ENCODE measurements at places on chromosomes 7 and 10. TPM values are rescaled to one million over a fixed set of nuclear protein-coding genes. Genes with fewer than 3 reads are reported as not detected.
A peak's percentile ranks its signal among the peaks of the same experiment; 100 is the strongest.

DNA sequence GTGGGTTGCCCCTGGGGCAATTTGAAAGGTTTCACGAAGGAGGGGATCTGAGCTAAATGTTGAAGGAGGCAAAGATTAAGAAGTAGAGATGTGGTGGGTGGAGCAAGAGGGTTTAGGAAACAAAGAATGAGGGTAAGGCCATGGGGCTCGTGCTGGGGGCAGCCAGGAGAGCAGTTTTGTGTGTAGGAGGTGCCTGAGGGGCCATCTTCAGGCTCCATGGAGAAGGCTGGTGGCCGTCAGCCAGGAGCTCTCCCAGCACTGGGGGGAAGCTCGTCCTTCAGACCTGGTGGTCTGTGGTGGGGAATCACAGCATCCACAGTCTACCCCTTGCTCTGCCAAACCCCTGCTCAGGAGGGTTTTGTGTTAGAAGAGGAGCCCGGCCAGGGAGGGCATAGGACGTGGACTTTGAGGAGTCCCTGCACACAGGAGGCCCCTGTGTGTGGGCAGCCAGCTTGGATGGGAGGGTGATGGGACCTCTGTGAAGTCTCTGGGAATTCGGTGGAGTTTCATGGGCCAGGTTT, 11.8 kb upstream of the CXCL12 start:
- no peak for DNase-seq

DNA sequence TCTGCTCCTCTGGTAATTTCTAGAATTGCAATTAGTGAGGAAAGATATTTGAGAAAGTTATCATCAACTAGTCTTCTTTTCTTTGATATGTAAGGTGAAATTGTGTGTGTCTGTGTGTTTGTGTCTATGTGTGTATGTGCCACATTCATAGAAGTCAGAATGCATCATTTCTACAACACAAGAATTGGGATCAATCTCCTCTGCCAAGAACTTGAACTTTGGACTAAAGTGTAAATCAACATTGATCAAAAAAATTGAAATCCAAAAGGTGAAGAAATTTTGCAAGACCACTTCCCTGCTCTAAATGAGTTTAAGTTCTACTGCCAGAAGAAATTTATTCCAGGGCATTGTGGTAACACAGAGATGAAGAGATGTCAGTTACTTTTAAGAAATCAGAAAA, 1072.8 kb downstream of the GRM8 start:
- no peak for DNase-seq

- DNase-seq: no peak
Measured at GRCh38 chr7:33946094-33946699, 40.9 kb downstream of the BMPER start.

- DNase-seq: no peak
Measured at GRCh38 chr7:40057292-40057691, 77.1 kb downstream of the MPLKIP start.

Gene CRPPA
- 10.1 TPM for total RNA-seq

DNA sequence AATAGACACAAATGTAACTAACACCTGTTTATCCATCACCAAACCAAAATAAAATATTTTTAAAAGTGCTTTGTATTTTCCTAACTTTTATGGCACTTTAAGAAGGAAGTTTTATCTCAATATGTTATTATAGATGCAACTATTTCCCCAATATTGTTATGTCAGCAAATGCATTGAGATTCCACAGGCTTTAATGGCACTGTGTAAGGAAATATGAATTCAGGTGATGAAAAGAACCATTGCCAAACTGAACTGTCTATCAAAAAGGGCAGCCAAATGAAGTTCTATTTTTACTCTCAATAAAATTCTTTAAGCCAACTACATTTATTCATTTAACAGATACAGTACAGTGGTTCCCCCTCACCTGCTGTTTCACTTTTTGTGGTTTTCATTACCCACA, 67.2 kb upstream of the OIT3 start:
- no peak for DNase-seq

Gene SEMA4G
- total RNA-seq: 3.2 TPM

- DNase-seq: no peak
Measured at GRCh38 chr10:61628151-61628874, 34.4 kb upstream of the CABCOCO1 start.

Gene CDHR3
- 0.66 TPM for total RNA-seq

DNA sequence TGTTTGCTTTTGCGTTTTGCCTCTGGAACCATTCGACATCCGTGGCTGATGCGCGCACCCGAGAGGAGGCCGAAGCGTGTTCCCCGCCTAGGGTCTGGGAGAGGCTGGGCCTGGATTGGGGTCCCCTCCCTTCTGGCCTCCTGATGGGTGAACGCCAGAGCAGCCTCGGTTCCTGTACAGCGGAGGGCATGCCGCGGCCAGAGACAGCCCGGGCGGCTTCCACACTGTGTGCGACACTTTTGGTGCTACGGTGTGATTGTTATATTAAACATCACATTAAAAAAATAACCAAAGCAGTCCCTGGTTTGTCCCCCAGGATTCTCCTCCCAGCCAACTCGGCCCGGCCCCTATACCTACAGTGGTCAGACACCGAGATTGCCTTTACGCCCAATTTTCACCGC, 3.7 kb upstream of the HOXA7 start:
- DNase-seq: peak; percentile 48

Gene CPA4
- 0.65 TPM for total RNA-seq

Gene MMRN2
- total RNA-seq: 39.3 TPM

Gene MET
- total RNA-seq: 8.4 TPM

Gene RAMP3
- 22.2 TPM for total RNA-seq

DNA sequence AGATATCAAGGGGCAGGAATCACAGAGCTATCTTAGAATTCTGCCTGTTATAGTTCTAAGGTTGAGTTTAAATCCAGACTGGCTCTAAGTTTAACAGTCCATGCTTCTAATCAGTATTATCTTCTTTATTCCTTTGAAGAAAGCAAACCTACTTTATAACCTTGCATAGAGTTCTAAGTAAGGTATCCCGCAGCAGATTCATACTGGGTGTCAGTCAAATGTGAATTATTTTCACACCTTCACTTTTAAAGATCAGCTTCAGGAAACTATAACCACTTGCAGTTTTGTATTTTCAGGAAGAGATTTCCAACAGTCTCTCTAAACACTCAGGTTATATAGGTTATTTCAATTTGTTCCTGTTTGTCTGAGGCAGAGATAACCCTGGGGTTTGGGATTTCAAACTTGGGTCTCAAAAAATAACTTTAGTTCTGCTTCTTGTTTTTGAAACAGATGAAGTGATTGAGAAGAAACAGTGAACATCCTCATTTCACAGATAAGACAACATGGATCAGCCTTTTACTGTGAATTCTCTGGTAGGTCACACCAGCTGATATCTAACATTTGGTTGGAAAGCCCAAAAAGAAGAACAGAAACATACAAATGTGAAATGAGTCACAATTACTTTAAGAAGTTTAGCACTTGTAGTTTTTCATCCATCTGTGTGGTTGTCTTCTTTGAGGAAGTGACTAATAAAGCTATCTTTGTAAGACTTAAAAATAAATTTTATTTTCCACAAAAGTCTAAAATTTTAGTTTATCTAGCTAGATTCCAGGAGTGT, 21.4 kb downstream of the STAMBPL1 start:
- DNase-seq: no peak

GRCh38 chr10:49613165-49613881, 514 bp upstream of the CHAT start:
- no peak for DNase-seq

DNA sequence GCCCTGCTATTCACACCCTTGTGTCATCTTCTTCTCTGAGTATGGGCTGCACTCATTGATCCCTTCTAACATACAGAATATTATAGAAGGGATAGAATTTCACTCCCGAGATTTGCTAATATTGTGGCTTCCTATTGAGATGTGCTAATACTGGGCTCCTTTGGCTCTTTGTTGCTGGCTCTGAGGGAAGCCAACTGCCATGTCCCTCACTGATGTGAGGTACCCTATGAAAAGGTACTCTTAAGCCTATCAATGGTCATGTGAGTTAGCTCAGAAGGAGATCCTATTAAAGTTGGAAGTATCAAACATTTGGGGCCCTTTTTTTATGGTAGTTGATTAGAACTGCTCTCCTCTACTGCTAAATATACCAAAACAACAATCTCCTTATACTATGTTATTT, 665.2 kb upstream of the ZWINT start:
- no peak for DNase-seq

Gene MARVELD1
- 17.3 TPM for total RNA-seq

Gene TMEM236
- total RNA-seq: 0.59 TPM

DNA sequence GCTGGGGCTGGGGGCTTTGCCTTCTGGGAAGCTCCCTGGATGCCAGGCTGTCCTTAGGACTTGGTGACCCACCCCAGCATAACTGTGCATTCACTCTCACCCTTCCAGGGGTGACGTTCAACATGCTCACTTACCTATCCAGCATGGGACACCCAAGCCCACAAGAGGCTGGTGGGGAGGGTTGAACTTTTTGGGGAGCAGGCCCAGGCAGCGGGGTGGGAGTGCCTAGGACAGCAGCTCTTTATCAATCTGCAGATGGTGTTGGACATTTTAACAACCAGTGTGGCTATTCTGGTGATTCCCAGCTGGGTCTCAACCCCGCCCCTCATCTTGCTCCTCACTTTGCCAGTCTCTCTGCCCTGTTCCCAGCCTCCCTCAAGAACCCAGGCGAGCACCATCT, 86.4 kb downstream of the CDH23 start:
- DNase-seq: no peak

Gene OIT3
- 0.80 TPM for total RNA-seq

DNA sequence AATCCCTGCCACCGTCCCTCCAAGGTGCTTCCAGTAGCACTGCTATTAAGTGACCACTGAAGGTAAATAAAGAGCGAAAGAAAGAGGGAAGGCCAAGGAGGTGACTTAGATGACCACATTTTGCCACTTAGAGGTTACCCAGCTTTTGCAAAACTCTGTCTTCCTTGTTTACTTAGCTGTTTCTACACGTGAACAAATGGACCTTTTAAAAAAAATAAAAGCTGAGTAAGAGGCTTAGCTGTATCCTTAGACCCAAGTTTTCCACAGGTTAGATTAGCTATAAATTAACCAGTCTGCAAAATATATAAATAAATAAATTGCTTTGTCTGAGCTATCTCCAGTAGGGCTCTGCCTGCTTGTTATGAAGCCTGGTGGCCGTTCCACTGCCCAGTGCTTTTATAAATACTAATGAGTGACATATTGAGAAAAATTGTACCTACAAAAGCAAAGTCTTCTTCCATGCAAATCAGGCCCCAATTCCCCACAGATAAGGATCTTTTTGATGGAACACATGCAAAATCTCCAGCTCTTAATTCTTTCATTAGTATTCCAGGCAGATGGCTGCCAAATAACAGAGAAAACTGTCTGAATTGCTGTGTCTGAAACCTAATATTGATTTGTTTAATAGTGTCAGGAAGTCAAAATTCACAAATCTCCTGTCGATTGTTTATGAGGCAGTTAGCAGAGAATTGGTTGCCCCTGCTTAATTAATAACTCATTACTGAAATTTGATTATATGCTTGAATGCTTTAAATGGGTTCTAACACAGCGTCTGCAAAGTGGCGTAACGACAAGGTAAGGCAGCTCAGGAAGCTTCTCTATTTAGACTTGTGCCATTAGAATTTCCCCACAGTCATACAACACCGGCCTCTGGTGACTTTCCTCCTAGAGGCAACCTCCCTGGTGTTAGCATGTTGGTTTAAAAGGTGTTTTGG, 176.7 kb downstream of the EMX2 start:
- no peak for DNase-seq

DNA sequence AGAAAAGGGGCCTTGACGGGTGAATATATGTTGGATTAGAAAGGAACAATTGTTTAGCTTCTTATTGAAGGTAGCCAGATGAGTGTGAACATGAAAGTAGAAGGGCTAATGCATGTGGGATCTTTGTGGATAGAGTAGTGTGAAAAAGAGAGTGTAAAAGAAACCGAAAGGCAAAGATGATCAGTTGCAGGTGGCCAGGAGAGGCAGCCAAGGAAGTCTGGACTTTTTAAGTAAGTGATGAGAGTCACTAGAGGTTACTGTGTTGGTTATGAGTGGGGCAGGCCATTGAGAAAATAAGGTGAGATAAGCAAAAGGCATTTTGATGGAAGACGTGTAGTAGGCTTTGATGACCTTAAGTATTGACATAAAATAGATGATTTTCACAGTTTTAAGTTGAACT, 64.7 kb upstream of the ETV1 start:
- DNase-seq: no peak

DNA sequence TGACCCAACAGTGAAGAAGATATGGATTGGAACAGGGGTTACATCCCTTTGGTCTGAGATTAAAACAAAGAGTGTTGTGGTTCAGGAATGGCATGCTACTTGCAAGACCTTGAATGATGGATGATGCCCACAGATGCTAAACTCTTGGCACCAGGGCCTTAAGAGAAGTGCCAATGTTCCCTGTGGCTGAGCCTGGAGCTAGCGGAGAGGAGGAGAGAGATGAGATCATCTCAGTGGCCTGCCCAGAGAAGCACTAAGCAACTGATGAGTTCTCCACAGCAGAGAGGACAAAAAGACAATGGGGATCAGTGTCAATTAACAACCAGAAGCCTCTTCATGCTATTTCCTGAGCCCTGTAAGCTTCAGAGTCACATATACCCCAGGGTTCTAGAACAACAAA, 97.8 kb downstream of the ELAPOR2 start:
- no peak for DNase-seq

Gene MRLN
- total RNA-seq: not detected

- DNase-seq: no peak
Measured at GRCh38 chr10:92111336-92111939, 179.4 kb downstream of the CPEB3 start.

DNA sequence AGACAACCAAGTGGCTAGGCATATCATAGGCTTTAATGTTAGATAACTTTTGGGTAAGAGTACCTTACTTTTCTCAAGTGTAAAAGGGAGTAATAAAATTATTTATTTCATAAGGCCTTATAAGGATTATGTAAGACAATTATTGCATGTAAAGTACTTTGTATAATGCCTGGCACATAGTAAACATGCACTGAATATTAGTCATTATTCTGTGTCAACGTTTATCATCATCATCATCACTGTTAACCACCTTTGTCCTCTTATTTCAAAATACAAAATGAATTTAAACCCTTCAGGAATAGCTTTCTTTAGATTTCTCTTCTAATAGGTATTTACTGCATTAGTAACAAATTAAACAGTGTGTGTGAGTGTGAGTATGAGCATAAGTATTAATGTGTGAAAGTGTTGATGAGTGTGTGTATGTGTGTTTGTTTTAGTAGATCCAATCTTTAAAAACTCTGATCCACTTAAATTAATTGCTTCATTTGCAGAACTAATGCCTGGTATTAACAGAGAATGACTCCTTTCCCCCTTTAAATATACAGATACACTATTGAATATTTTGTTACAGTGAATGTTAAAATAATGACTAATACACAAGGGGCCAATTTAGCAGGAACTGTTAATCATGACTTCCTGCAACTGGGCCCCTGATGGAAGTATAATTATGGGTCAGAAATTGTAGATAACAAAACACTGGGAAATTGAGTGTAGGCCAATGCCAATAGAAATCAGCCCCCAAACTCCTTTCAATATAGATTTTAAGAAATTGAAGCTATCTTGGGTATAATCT, 213.3 kb upstream of the FZD8 start:
- DNase-seq: no peak

GRCh38 chr10:89252225-89252585, 630 bp upstream of the LIPA start:
- DNase-seq: no peak

Gene PLAU
- total RNA-seq: 5.1 TPM

Data from right cardiac atrium (tissue), 5 donors.